ENCODE measurements at places on chromosomes 3 and 15.

DNA sequence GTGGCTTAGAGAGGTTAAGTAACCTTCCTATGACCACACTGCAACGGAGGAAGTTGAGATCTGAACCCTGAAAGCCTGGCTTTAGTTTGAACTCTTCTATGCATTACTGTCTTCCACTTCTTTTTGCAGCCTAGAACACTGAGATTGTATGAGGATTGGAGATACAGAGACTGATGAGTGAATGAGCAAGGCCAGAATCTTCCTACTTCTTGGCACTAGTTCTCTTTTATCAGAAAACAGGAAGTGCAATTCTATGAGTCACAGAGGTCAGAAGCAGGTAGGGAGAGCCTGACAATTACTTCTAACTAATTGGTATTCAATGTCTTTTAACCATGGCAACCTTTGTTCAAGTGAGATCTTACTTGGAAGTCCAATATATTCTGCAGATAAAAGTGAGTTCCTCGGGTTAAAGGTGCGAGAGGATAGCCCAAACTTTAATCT, 219.0 kb downstream of the SHQ1 start:
- no peak for DNase-seq
- no peaks in the 10 kb centered on the region for H3K36me3 ChIP-seq
- no peaks in the 10 kb centered on the region for H3K27me3 ChIP-seq
- H3K27ac ChIP-seq, result no peak overlapping the region
- H3K4me1 ChIP-seq, result no peaks in the 10 kb centered on the region

GRCh38 chr3:129530251-129530791, 1.9 kb downstream of the RHO start:
- no peak overlapping the region for H3K27ac ChIP-seq
- DNase-seq, result no peak
- no peaks in the 10 kb centered on the region for H3K36me3 ChIP-seq
- H3K4me3 ChIP-seq, result no peak overlapping the region

DNA sequence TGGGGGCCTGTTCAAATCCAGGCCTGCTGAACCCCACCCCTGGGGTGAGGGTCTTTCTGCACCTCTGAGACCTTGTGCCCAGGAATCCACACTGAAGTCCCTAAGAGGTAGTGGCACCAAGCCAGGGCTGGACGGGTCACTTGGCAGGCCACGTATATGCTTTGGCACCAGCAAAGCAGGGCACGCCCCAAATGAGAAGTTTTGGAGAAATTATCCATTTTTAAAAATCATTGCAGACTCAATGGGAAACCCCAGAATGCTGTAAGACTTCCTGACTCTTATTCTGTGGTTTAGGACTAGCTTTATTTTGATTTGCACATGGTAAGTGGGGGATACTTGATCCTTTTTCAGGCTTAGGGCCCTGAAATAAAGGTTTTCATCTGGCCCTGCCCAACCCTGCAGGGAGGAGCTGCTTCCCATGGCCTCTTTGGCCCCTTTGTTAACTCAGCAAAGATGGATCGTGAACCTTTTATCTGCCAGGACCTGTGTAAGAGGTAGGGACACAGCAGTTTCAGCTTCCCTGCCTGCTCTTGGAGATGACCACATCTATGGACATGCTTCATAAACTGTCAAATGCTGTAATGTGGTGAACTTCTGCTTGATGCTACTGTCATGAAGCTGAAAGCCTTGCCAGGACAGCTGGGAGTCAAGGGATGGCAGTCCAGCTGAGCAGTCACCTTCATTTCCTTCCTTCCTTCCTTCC, 88.0 kb downstream of the HMG20A start:
- peak overlapping the region; percentile 29 for H3K27ac ChIP-seq
- no peaks in the 10 kb centered on the region for H3K27me3 ChIP-seq
- peaks cover 15% of the 10 kb centered on the region for H3K4me1 ChIP-seq

- no peak overlapping the region for H3K27ac ChIP-seq
- no peak overlapping the region for H3K4me3 ChIP-seq
- H3K4me1 ChIP-seq, result no peaks in the 10 kb centered on the region
- DNase-seq, result no peak
Measured at GRCh38 chr3:114404590-114404989, 110.8 kb downstream of the TIGIT start.

DNA sequence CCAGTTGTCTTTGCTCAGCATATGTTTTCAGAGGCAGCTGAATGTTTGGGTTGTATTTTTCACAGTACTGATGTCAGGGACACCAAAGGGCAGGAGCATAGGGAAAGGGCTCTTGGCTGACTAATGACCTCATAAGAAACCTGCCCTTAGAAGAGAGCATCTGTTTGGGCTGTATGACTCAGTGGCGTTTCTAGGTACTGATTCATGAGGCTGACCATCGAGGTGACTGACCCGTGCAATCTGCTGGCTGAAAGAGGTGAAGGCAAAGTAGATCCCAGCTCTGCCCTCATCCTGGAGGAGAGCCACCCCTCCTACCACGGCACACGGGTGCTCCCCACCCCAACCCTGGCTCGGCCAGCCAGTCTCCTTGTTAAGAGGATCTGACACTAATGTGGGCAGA, 8.3 kb downstream of the LMCD1 start:
- peaks cover 99% of the 10 kb centered on the region for H3K36me3 ChIP-seq
- peak; percentile 79 for DNase-seq
- H3K27ac ChIP-seq, result peak overlapping the region; percentile 91
- H3K4me3 ChIP-seq, result peak overlapping the region; percentile 77

DNA sequence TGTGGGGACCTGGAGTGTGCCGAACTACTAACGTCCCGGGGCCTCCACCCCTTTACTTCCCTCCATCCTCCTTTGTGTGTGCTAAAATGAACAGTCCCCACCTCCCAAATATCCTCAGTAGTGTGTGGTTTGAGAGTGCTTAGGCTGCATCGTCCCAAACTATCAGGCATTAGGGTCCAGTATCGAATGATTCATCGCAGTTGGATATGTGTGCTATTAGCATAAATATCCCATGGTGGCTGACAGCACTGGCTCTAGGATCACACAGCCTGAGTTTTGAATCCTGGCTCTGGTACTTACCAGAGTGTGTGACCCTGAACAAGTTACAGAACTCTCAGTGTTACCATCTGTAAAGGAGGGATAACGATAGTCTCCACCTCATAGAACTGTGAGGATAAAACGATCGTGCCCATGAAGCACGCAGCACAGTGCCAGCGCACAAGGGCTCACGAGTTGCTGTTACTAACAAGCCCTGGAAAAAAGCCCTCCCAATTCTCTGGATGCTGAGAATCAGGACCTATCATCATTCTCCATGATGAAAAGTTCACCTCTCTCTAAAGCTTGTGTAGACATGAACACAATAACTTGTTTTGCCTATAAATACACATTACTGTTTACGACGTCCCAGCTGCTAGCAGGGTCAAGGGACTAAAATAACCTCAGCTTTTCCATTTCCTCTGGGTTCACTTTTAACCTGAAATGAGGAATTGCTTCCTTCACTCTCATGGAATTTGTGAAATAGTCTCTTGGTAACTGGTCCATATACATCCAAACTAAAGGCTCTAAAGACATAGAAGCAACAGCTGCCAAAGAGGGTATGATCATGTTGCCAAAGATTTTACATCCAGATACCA, 51.0 kb downstream of the VGLL4 start:
- DNase-seq, result no peak
- peak overlapping the region; percentile 70 for H3K27ac ChIP-seq
- H3K4me1 ChIP-seq, result peaks cover 57% of the 10 kb centered on the region
- no peaks in the 10 kb centered on the region for H3K36me3 ChIP-seq

DNA sequence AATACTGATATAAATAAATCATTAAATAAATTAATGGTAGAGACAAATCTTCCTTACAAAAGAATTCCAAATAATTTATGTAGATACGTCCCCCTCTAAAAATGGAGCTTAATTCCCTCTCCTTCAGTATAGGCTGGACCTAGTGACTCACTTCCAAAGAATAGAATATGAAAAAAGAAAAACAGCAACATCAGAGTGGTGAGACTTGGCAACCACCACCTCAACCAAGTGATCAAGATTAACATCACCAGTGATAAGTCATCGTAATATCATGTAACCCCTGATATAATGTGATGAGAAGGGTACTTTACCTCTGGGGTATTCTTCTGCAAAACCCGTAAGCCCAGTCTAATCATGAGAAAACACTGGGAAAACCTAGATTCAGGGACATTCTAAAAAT, 13.4 kb downstream of the GOLGB1 start:
- no peaks in the 10 kb centered on the region for H3K36me3 ChIP-seq
- no peak overlapping the region for H3K27ac ChIP-seq
- DNase-seq, result no peak
- peaks cover 15% of the 10 kb centered on the region for H3K4me1 ChIP-seq
- no peaks in the 10 kb centered on the region for H3K27me3 ChIP-seq
- no peak overlapping the region for H3K4me3 ChIP-seq

- DNase-seq, result no peak
- no peaks in the 10 kb centered on the region for H3K4me1 ChIP-seq
- peaks cover 52% of the 10 kb centered on the region for H3K36me3 ChIP-seq
- no peak overlapping the region for H3K27ac ChIP-seq
Measured at GRCh38 chr15:65476903-65477302, 40.6 kb downstream of the DPP8 start.

- H3K36me3 ChIP-seq, result no peaks in the 10 kb centered on the region
- H3K27ac ChIP-seq, result no peak overlapping the region
- no peak for DNase-seq
- H3K4me3 ChIP-seq, result no peak overlapping the region
Measured at GRCh38 chr3:100463002-100463401, 29.4 kb upstream of the TMEM45A start.

DNA sequence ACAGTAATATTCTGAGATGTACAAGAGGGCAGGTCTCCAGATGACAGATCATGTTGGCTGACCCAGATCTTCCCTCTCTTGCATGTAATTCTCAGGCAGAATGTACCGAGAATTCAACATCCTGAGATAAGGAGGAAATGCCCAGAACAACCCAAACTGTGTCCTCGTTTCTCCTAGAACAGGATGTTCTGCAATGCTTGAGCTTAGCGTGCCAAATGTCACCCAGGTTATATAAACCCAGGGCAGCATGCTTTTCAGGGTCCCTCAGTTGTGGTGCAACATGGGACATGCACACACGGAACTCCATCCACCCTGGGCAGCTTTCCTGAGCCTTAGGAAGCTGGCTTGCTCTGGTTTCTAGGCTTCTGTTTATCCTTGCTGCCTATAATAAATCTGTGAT, 102.1 kb upstream of the CMC1 start:
- H3K36me3 ChIP-seq, result no peaks in the 10 kb centered on the region
- H3K4me1 ChIP-seq, result no peaks in the 10 kb centered on the region
- no peak overlapping the region for H3K4me3 ChIP-seq
- DNase-seq, result no peak

DNA sequence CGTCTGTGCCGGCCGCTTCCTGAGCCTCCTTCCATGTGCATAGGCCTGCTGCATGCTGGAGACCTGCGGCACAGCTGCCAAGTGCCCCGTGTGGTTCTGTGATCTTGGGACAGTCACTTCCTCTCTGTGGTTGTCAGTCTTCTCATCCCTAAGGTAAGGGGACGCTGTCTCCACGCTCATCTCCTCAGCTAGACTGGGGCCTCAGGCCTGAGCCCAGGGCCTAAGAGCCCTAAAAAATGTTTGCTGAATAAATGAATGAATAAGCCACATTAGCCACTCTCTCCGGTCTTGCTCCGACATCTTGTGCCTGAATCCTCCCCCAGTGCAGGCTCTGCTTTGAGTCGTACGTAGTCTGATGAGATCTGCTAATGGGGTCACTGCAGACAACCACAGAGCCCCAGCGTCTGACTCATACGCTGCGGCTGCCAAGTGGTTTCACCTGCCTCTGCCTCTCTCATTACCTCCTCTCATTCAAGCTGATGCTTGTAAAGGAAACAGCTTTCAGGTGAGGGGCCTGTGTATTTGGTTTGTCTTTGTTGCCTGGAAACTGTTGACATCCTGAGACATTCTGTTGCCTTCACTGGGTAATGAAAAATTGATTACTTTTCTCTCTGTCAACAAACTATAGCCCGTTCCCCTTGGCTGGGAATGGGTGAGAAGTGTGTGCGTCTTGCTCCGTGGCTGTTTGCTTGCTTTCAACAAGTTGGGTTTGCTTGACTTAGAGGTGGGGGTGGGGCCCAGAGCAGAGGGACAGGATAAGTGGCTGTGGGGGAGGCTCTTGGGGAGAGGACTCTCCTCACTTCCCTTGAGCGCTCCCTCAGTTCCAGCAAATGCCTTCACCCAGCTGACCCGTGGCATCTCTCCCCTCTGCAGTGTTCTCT, 15.9 kb downstream of the RPLP1 start:
- peak; percentile 18 for DNase-seq
- no peaks in the 10 kb centered on the region for H3K36me3 ChIP-seq
- H3K4me1 ChIP-seq, result peaks cover 2% of the 10 kb centered on the region
- no peak overlapping the region for H3K27ac ChIP-seq
- no peak overlapping the region for H3K4me3 ChIP-seq

DNA sequence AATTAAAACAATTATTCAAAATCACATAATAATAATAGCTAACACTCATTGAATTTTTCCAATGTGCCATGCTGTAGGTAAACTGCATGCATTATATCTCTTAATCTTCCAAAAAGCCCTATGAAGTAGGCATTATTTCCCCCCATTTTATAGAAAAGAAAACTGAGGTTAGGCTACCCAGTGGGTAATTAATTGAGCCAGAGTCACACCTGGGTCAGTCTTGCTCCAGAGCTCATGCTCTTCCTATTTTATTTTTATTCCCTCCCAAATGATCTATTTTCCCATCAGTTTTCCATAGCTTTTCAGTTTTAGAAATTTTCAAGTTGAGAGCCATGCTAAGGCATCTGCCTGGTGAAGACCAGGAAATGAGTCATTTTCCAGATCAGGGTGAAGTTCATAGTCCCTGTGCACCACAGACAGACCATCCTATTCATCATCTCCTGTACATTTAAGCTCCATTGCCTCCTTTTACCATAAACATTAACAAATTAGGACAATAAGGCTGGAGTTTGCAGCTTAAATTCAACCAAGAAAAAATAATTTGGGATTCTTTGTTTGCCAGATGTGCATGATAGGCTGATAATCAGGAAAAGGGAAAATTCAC, 417.3 kb downstream of the OTOL1 start:
- H3K27me3 ChIP-seq, result no peaks in the 10 kb centered on the region
- DNase-seq, result no peak
- H3K4me1 ChIP-seq, result no peaks in the 10 kb centered on the region
- no peaks in the 10 kb centered on the region for H3K36me3 ChIP-seq

DNA sequence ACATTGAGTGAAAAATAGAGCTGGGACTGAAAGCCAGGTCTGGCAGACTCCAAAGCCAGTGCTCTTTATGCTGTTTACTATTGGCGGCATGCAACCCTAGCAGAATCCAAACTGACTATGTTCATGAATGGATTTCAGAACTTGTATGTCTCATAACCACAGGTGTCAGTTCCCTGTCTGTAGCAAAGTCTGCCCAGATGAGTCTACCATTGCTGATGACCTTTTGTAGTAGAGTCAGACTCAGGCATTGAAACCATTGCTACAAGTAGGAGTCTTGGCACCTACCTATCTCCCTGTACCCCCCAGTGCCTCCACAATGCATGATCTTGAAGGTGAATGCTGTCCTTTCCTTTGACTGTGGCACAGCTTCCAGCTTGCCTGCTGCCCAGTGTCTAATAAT, 157.2 kb upstream of the ROPN1 start:
- DNase-seq, result no peak
- no peak overlapping the region for H3K4me3 ChIP-seq
- peak overlapping the region; percentile 11 for H3K27ac ChIP-seq
- H3K27me3 ChIP-seq, result no peaks in the 10 kb centered on the region

- peaks cover 18% of the 10 kb centered on the region for H3K36me3 ChIP-seq
- H3K27ac ChIP-seq, result peak overlapping the region; percentile 99
- no peak for DNase-seq
- peaks cover 4% of the 10 kb centered on the region for H3K4me1 ChIP-seq
- H3K4me3 ChIP-seq, result peak overlapping the region; percentile 87
Measured at GRCh38 chr15:44711743-44712345, 527 bp downstream of the B2M start.

GRCh38 chr3:140243575-140243974, 308.6 kb downstream of the CLSTN2 start:
- H3K4me1 ChIP-seq, result peaks cover 2% of the 10 kb centered on the region
- no peak overlapping the region for H3K27ac ChIP-seq
- DNase-seq, result no peak
